ENCODE measurements at places on chromosomes 2 and 18.
A peak's percentile ranks its signal among the peaks of the same experiment; 100 is the strongest.

DNA sequence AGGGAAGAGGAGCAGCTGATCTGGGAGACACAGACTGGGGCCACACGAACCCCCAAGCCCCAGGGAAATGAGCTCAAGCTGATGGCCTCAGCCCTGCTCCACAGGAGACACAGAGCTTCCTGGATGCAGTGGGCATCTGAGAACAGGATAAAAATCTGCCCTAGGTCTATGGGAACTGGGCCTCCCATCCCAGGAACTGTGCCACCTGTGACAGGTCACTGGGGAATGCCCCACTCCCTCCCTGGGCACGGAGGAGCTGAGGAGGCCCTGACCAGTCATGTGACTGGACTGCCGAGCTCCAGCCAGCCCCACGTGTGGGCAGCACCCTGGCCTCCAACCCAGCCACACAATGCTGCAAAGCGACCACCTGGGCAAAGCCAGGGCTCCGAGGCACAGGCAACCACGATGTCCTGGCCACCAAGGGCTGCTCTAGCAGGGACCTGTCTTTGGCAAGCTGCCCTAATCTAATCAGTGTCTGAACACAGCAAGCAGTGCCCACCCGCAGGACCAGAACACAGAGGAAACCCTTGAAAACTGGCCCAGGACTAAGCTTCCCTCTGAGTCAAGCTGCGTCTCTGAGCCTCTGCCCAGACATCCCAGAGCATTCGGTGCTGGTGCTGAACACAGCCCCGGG is 57.8 kb upstream of the ID2 start:
- no peak for DNase-seq

- no peak for DNase-seq
Measured at GRCh38 chr2:215536510-215536909, 100.6 kb upstream of the FN1 start.

DNA sequence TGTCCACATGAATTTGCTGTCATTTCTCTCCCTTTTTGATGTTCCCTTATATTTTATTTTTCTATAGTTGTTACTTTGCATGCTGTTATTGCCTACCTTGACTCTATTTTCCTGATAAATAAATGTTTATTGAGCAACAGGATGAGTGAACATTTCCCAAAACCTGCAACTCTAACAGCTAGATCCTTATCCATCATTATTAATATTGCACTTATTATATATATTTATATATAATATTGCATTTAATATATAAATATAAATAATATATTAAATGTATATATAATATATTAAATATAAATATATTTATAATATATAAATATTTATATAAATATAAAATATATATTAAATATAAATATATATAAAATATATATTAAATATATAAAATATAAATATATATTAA is 436.1 kb upstream of the MMADHC start:
- DNase-seq: no peak

- DNase-seq: peak; percentile 87
Measured at GRCh38 chr18:48293954-48294898, 115.0 kb downstream of the ZBTB7C start.

- no peak for DNase-seq
Measured at GRCh38 chr18:75023473-75023872, 185.5 kb downstream of the PTGR3 start.

DNA sequence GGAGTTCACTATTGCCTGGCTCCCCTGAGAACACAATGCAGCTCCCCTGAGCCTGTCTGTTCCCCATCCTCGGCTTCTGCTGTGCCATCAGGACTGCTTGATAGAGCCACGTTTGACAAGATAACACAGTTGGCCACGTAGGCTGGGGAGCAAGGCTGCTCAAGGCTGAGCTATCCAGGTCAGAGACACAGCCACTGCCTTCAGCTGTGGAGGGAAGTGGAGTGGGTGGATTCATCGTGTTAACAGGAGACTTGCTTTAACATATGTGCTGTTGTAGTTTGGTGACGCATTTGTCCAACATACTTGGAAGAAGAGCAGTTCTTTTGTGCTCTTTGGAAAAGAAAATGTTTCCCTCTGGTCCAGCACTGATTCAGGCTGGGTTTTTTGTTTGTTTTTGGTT is 68.8 kb downstream of the WDSUB1 start:
- DNase-seq: no peak

- DNase-seq: no peak
Measured at GRCh38 chr18:3540805-3541548, 91.0 kb downstream of the TGIF1 start.

- DNase-seq: no peak
Measured at GRCh38 chr2:235054919-235055318, 103.1 kb downstream of the SH3BP4 start.

DNA sequence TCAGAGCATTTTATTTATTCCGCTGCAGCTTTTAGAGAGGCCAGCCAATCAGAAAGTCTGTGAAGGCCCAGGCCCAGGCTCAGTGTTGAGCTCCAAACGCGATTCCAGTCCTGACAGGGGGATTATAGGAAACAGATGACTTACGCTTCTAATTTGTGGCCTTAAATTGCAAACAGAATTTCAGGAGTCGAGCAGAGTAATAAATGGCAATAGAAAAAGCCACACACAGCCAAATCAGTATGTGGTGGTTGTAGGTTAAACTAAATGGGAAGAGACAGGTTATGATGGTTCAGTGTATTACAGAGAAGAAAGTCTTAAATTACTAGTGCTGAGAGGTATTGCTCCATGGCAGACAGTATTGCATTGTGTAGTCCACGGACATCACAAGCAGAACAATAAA is 131.0 kb upstream of the ZEB2 start:
- DNase-seq: no peak

GRCh38 chr2:160703648-160704585 is 210.3 kb upstream of the RBMS1 start:
- DNase-seq: no peak

DNA sequence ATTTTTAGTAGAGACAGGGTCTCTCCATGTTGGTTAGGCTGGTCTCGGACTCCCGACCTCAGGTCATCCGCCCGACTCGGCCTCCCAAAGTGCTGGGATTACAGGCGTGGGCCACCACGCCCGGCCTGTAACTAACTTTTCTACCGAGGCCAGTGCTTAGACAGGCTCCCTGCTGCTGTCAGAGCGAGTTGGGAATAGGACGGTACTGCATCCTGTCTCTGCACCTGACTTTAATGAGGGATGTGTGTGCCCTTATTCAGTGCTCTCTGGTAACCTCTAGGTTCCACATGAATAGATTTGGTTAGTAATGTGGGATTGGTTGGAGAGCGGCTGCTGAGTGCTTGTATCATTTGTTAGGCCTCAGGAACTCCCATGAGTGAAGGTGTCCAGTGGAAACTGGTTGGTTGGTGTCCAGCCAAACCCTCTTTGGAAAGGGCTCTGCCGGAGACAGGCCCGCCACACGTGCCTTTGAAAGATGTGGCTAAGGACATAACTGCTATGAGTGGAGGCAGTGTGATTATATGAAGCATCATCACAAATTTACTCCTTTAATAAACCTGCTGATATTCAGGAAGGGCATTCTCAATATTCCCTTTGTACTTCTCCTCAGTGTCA is 36.6 kb downstream of the MYOM1 start:
- no peak for DNase-seq

DNA sequence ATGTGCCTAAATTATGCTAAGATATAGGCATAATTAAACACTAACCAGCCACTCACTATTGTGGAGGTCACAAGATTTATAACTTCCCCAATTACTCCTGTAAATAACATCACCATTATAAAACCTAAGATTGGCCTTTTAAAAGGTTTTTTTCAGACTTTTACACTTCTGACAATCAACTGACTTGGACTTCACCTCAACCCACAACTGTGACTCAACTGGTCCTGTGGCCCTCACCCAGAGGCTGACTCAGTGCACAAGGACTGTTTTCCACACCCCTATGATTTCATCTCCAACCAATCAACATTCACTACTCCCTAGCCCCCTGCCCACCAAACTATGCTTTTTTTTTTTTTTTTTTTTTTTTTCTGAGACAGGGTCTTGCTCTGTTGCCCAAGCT is 11.6 kb downstream of the TTR start:
- no peak for DNase-seq

GRCh38 chr2:76866464-76866863 is 655.7 kb downstream of the LRRTM4 start:
- no peak for DNase-seq

GRCh38 chr2:1891971-1892486 is 147.7 kb upstream of the PXDN start:
- no peak for DNase-seq

DNA sequence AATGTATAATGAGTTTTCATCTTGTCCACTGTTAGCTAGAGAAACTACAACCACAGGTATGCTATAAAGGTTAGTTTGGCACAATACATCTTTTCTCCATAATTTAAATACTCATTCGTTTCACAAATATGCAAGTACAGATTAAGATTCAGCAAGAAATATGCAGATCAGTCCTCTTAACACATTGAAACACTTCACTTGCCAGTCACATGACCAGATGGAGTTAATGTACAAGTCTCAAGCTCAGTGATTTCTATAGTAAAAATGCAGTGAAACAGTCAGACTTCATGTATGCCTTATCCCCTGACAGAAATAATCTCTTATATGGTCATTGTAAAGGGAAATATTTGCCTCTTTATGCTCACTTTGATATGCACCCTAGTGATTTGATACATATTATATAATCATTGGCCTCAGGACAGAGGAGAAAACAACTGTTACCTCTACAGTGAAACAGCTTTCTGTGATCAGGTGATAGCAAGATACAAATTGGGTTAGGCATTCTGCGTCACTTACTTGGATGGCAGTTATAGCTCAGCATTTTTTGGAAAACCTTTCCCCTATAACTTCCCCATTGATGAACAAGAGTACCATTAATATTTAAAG is 104.6 kb downstream of the TCF4 start:
- no peak for DNase-seq

GRCh38 chr2:95728878-95729596 is 137.2 kb downstream of the TRIM43 start:
- peak; percentile 17 for DNase-seq

GRCh38 chr2:22086726-22087125 is 963.0 kb downstream of the TDRD15 start:
- DNase-seq: no peak

DNA sequence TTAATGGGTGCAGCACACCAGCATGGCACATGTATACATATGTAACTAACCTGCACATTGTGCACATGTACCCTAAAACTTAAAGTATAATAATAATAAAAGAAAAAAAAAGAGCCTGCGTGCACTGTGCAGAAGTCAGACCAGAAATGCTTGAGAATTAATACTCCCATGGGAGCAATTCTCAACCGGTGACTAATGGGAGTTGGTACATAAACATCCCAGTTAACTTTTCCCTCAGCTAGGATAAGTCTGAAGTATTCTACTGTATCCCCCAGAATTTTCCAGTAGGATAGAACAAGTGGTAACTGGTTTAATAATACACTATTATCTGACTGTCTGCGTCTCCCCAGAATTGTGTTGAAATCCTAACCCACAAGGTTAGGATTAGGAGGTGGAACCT is 113.6 kb upstream of the COL5A2 start:
- no peak for DNase-seq

- no peak for DNase-seq
Measured at GRCh38 chr2:28687171-28687570, 64.5 kb upstream of the PPP1CB start.

DNA sequence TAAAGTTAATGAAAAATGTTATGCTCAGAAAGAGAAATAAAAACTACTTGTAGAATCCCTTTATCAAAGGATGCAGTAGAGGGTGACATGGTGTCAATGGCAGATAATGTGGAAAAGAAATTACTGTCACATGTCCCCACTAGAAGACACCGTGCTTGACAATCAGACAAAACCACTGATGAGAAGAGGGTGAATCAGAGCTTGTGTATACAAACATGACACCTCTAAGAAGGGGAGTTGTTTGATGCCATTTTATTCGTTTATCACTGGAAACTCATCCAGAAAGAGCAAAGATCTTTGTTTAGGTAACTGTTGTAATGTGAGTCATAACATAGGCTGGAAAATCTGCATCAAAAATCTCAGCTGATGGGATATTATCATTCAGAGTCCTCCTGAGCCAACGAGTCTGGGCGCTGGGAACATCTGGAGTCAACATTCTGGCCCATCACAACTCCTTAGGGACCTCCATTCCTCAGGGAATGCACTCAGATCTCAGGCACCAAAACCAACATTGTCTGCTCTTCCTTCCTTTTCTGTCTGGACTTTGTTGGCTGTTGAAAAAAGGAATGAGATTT is 49.5 kb upstream of the RAB12 start:
- no peak for DNase-seq

GRCh38 chr2:78202986-78203670 is 681.0 kb upstream of the LRRTM4 start:
- no peak for DNase-seq

DNA sequence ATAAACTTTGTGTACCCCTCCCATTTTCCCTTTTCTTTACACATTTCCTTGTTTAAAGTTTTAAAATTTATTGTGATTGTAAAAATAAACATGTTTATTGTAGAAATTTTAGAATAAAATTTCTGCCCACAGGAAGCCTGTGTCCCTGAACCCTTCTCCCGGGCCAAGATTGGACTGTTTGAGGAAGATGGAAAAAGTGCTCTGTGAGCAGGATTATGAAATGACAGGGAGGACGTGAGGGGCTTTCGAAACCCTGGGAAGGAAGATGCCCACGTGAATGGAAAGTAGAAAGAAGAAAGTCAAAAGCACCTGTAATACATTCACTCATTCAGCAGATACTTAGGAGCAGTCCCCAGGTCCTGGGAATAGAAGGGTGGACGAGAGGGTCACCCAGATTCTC is 25.4 kb upstream of the ATOH8 start:
- no peak for DNase-seq

- no peak for DNase-seq
Measured at GRCh38 chr2:105362862-105363591, 25.7 kb downstream of the C2orf49 start.

- no peak for DNase-seq
Measured at GRCh38 chr18:31581498-31582197, 10.0 kb upstream of the TTR start.

GRCh38 chr2:153077311-153077710 is 358.9 kb downstream of the ARL6IP6 start:
- DNase-seq: no peak

GRCh38 chr2:237546876-237547395 is 19.4 kb upstream of the PRLH start:
- no peak for DNase-seq

GRCh38 chr2:140041239-140041638 is 1261.0 kb upstream of the NXPH2 start:
- DNase-seq: no peak

DNA sequence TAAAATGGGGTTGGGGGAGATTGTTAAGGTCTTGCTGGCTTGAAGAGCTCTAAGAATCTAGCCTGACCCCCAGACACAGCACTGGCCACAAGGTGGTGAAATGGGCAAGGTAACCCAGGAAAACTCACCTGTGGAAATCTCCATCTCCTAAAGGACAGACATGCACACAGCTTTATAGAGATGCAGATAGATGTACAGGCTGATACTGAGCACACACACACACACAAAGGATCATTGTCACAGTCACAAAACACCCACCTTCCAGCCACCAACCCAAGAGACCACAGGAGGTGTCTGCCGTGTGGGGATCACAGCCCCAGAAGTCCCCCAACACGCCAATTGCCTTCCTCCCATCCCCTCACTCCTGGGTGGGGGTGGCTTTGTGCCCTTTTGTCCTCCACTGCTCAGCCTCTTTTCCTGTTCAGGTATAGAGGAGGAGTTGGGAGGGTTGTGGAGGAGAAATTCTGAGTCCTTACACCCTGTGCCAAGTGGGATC is 3.2 kb upstream of the CYP26B1 start:
- DNase-seq: no peak

- DNase-seq: peak; percentile 36
Measured at GRCh38 chr2:169415233-169415748, 53.0 kb upstream of the LRP2 start.

GRCh38 chr18:44041553-44041952 is 639.1 kb upstream of the SETBP1 start:
- no peak for DNase-seq

Data from NCI-H187 treated with DMSO at 0.1 percent for 48 hours (cell line).